Pons (tissue), 1 donor: ENCODE measurements at places on chromosomes 6 and 20.

- no peak for DNase-seq
Measured at GRCh38 chr6:142682985-142683384, 262.0 kb downstream of the HIVEP2 start.

DNA sequence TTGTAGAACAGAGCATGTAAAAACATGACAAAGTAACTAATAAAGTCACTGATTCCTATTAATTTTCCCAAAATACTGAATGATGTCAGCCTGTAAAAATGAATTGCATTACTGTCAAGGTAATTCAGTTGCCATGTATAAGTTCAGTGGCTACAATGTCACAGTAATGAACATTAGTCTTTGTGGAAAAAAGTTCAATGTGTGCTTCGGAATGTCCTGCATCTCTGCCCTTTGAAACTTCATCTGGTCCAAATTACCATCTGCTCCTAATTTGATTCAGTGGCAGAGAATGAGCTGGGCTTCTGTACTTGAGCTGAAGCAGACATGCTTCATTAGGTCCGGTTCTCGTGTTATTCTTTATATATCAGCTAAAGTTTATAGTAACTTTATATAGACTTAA lies 567.4 kb downstream of the COL12A1 start:
- no peak for DNase-seq

DNA sequence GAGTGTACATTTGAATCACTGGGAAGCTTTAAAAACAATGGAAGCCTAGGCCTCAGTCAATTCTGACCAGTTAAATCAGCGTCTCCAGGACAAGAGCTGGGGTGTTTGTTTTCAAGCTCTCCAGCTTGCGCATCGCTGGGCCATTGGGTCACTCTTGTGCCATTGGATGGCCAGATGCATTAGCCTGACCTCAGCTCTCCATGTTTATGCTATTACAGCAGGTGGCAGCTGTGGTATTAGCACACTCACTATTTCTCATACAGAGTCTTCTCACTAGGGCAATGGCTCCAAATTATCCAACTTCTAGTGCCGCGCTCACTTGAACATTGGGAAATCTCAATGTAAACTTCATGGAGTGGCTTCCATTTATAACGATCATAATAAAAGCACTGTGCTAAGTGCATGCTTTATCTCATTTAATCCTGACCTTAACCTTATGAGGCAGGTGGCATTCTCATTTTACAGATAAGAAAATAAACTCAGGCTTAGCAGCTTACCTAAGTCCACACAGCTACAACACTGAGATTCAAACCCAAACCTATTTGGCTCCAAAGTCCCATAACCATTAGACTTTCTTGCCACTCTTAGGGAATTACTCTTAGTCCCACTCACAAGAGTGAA lies 108.8 kb downstream of the PPP1R14C start:
- no peak for DNase-seq

DNA sequence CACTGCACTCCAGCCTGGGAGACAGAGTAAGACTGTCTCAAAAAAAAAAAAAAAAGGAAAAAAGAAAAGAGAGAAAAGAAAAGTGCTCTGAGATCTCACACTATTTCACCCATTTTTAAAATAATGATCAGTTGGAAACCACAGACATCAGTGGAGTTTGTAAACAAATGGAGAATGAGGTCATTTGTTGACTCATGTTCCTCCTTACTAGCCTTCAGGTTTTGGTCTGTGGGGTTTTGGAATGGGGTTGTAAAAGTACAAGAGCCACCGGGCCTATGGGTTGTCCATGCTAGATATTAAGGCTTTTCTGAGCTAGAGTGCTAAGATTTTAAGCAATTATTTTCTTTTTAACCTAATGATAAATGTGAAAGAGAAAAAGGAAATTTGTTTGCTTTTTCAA lies 104.4 kb upstream of the PRL start:
- no peak for DNase-seq

- no peak for DNase-seq
Measured at GRCh38 chr6:30113841-30114240, 951 bp upstream of the TRIM31 start.

- peak; percentile 79 for DNase-seq
Measured at GRCh38 chr6:136783495-136784270, 8.6 kb downstream of the MAP3K5 start.

DNA sequence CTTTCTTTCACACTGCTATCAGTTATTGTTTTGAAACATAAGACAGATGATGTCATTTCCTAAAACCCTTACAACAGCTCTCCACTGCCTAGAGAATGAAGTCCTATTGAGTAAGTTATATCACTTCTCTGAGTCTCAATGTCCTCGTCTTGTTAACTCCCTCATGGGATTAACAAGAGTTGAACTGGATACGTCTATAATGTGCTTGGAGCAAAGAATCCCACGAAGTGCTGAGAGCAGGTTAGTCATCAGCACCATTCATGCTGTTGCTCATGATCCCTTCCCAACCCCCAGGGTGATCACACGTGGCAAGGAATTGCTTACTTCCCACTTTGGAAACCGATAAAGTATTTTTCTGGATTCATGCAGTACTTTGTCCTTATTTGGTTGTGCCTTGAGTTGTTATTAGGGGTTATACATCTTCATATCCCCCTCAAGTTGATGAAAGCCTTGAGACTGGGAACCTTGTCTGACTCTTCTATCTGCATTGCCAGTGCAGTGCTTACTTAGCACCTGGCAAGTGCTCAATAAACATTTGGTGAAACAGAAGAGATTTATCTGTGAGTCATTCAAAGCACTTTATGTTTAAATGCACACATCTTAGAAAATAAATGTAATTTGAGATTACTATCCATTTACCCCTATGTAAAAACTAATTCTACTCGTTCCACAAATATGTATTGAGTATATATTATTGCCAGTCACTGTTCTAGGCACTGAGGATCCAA lies 487.5 kb downstream of the EPM2A start:
- no peak for DNase-seq

DNA sequence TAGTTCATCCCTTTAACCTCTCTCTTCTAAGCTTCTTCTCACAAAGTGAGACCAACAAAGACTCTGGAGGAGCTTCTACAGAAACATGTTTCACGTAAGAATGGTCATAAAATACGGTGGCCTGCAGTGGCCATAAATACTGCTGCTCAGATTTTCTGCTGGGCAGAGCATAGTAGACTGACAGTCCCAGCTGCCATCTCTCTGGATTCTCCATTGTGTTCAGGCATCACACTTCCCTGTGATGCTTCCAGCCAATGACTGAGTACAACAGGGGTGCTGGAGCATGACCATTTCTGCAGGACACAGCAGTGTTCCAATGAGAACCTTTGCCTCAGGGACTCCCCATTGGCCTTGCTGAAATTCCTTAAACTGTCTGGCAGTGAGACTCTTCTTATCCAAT lies 392.6 kb downstream of the MMUT start:
- no peak for DNase-seq

GRCh38 chr6:143522039-143522600 lies 10.6 kb upstream of the FUCA2 start:
- DNase-seq = no peak

DNA sequence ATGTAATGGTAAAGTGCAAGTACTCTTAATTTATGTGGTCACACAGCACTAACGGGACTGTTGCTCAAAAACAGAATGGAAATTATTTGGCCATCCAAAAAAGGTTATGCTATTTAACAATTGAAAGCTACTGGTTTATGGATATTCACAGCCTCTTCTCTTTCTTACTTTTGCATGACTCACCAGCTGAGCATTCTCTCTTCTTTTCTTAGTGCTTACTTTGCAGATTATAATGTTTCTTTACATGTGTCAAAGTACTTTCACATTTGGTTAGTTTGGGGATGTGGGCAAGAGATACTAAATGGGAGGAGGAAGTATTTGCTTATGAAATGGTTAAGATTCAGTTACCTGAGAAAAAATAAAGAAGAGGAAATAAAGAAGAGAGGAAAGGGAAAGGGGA lies 610.5 kb downstream of the HTR1B start:
- DNase-seq = no peak
